ENCODE measurements at places on chromosomes 2 and 18.

- H3K4me1 ChIP-seq = no peaks in the 10 kb centered on the region
- H3K4me3 ChIP-seq = no peak overlapping the region
- H3K27ac ChIP-seq = no peak overlapping the region
- DNase-seq = no peak
Observed at GRCh38 chr18:14928396-14928795, 180.4 kb downstream of the ANKRD30B start.

DNA sequence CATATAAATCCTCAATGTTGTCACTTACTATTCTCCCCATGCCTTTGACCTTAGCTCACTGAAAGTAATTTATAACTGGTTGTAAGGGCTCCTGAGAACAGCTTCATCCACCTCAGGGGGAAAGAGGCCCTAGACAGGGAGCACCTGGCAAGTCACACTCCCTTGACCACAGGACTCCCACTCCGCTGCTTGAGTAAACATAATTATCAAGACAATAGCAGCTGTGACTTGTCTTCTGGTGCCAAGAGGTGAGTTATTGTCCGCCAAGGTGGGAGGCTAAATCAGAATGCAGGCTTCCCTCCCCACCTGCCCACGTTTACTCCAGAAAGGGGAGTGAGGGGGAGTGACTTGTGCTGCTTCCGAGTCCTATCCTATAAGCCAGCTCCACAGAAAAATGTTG is 230.6 kb upstream of the LRATD1 start:
- H3K4me1 ChIP-seq = no peaks in the 10 kb centered on the region
- no peak overlapping the region for H3K27ac ChIP-seq
- no peak overlapping the region for H3K4me3 ChIP-seq
- H3K36me3 ChIP-seq = no peaks in the 10 kb centered on the region

DNA sequence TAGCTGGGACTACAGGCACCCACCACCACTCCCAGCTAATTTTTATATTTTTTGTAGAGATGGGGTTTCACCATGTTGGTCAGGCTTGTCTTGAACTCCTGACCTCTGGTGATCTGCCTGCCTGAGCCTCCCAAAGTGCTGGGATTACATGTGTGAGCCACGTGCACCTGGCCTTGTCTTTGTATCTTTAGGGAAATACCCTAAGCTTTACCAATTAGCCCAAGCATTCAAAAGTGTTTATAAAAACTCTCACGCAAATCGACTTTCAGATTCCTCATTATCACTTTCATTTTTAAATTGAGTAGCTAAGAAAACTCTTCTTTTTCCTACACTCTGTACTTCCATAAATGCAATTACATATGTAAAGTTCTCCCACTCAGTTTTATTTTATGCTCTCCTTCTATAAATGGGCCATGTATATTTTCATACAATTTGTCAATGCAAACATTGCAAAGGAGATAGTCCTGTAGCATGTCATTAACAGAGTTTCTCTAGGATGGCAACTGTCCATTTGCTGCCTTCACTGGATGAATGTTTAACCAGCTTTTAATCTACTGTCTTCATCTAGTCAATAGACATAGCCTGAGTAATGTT is 326.2 kb upstream of the LRATD1 start:
- H3K27ac ChIP-seq = no peak overlapping the region
- no peaks in the 10 kb centered on the region for H3K27me3 ChIP-seq
- H3K4me1 ChIP-seq = no peaks in the 10 kb centered on the region
- no peaks in the 10 kb centered on the region for H3K36me3 ChIP-seq
- no peak overlapping the region for H3K4me3 ChIP-seq
- DNase-seq = no peak

DNA sequence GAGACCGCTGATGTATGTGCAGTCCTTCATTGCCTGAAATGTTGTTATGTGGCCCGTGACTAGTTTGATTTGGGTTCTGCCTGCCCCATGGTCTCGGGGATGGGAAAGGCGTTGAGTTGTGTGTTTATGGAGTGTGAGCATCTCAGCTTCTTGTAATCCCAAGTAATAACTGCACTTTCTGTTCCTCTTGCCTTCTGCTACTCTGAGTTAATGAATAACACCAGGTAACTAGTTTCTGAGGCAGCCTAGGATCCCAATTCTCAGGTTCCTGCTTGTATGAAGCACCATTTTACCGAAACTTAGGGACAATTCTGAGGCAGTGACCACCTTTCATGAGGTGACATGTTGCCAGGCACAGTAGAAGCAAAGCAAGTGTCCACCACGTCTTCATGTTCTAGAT is 170.0 kb downstream of the ALK start:
- no peaks in the 10 kb centered on the region for H3K27me3 ChIP-seq
- H3K4me3 ChIP-seq = no peak overlapping the region
- no peak overlapping the region for H3K27ac ChIP-seq
- DNase-seq = no peak
- no peaks in the 10 kb centered on the region for H3K36me3 ChIP-seq

DNA sequence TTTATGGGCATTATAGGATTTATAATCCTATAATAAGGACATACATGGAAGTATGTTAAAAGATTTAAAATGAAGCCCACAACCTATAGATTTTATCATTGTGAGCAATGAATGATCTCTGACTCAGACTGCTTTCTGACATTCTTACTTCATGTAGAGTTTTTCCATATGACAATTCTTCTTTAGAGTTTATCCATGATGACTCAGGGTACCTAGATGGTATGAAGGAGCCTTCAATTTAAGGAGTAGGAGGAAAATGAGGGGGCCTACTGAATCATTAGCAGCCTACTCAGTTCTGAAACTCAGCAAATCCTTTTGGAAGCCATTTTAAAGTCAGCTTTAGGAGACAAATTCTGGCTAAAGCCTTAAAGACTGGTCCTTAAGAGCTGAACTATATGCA is 10.4 kb downstream of the PELI1 start:
- peaks cover 7% of the 10 kb centered on the region for H3K4me1 ChIP-seq
- peak; percentile 69 for DNase-seq
- no peak overlapping the region for H3K4me3 ChIP-seq

DNA sequence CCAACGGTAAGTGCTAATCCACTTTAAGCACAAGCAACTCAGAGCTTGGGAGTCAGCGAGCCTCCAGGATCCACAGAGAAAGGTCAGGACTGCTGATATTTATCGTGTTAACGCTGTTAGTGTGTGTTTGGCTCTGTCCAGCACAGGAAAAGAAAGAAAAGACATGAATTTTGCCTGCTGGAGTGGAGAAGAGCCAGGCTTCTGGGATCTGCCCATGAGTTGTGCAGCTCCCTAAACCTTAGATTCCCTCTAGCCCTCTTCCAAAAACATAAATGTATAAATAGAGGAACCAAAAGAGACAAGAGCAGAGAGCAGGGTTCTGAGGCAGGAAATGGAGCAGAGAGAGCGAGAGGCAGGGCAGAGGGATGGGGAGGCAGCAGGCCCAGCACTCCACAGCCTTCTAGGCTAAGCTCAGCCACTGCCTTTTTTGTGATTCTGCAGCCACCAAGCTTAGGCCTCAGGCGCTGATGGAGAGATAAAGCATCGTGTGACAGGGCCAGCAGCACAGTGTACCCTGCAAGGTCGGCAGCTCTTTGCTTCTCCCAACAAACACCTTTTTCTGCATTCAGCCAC is 14.5 kb upstream of the MAT2A start:
- H3K27ac ChIP-seq = no peak overlapping the region
- H3K4me1 ChIP-seq = no peaks in the 10 kb centered on the region
- peaks cover 3% of the 10 kb centered on the region for H3K27me3 ChIP-seq
- H3K36me3 ChIP-seq = no peaks in the 10 kb centered on the region

- no peak for DNase-seq
- H3K36me3 ChIP-seq = peaks cover 66% of the 10 kb centered on the region
Observed at GRCh38 chr2:181900007-181900651, 8.6 kb downstream of the ITPRID2 start.

DNA sequence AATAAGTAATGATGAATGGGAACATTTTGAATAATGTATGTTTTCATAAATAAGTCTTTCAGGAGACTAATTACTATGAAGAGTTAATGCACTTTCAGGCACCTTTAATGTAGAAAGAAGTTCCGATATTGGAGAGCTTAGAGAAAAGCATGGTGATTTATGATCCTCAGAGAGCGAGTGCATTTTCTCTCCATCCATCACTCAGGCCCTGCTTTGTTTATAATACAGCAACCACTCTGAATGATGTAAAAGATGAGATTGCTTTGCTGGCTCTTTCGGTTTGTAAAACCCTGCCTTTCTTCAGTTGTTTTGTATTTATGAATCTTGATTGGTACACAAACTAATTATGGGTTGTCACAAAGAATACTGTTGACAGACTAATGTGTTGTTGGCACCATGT is 132.0 kb downstream of the NYAP2 start:
- no peaks in the 10 kb centered on the region for H3K36me3 ChIP-seq
- H3K27ac ChIP-seq = no peak overlapping the region
- no peaks in the 10 kb centered on the region for H3K4me1 ChIP-seq
- DNase-seq = no peak

DNA sequence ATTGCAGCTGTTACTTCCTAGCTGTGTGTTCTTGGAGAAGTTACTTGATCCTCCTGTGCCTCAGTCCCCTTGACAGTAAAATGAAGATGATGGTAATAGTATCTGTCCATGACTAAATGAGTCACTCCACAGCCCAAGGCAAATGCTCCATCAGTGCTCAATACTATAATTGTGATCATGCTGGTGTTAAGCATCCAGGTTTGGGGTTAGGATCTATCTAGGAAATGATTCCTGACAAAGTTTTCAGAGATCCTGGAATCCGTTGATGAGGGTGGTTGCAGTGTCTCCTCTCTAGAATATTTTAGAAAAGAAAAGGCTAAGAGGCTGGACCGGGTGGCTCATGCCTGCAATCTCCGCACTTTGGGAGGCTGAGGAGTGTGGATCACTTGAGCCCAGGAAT is 2.7 kb upstream of the PRELID3A start:
- no peaks in the 10 kb centered on the region for H3K36me3 ChIP-seq
- H3K27ac ChIP-seq = no peak overlapping the region
- H3K4me1 ChIP-seq = peaks cover 26% of the 10 kb centered on the region
- no peak for DNase-seq
- H3K27me3 ChIP-seq = no peaks in the 10 kb centered on the region

- no peak for DNase-seq
- no peaks in the 10 kb centered on the region for H3K27me3 ChIP-seq
- no peak overlapping the region for H3K4me3 ChIP-seq
- no peak overlapping the region for H3K27ac ChIP-seq
- H3K4me1 ChIP-seq = no peaks in the 10 kb centered on the region
Observed at GRCh38 chr2:32838949-32839348, 107.8 kb upstream of the LTBP1 start.

- H3K4me1 ChIP-seq = no peaks in the 10 kb centered on the region
- no peak overlapping the region for H3K27ac ChIP-seq
- DNase-seq = no peak
- no peaks in the 10 kb centered on the region for H3K27me3 ChIP-seq
- H3K4me3 ChIP-seq = no peak overlapping the region
- H3K36me3 ChIP-seq = no peaks in the 10 kb centered on the region
Observed at GRCh38 chr2:8238521-8239230, 443.2 kb upstream of the ID2 start.

GRCh38 chr2:107168141-107168540 is 282.2 kb upstream of the ST6GAL2 start:
- H3K27me3 ChIP-seq = no peaks in the 10 kb centered on the region
- no peaks in the 10 kb centered on the region for H3K4me1 ChIP-seq

- H3K36me3 ChIP-seq = peaks cover 79% of the 10 kb centered on the region
- no peak overlapping the region for H3K4me3 ChIP-seq
- DNase-seq = no peak
- H3K4me1 ChIP-seq = no peaks in the 10 kb centered on the region
Observed at GRCh38 chr2:101874069-101874468, 117.7 kb upstream of the IL1R2 start.

- H3K27ac ChIP-seq = no peak overlapping the region
- peaks cover 9% of the 10 kb centered on the region for H3K27me3 ChIP-seq
- no peaks in the 10 kb centered on the region for H3K36me3 ChIP-seq
- no peak for DNase-seq
- H3K4me3 ChIP-seq = no peak overlapping the region
Observed at GRCh38 chr2:71220743-71221142, 6.2 kb downstream of the PAIP2B start.

DNA sequence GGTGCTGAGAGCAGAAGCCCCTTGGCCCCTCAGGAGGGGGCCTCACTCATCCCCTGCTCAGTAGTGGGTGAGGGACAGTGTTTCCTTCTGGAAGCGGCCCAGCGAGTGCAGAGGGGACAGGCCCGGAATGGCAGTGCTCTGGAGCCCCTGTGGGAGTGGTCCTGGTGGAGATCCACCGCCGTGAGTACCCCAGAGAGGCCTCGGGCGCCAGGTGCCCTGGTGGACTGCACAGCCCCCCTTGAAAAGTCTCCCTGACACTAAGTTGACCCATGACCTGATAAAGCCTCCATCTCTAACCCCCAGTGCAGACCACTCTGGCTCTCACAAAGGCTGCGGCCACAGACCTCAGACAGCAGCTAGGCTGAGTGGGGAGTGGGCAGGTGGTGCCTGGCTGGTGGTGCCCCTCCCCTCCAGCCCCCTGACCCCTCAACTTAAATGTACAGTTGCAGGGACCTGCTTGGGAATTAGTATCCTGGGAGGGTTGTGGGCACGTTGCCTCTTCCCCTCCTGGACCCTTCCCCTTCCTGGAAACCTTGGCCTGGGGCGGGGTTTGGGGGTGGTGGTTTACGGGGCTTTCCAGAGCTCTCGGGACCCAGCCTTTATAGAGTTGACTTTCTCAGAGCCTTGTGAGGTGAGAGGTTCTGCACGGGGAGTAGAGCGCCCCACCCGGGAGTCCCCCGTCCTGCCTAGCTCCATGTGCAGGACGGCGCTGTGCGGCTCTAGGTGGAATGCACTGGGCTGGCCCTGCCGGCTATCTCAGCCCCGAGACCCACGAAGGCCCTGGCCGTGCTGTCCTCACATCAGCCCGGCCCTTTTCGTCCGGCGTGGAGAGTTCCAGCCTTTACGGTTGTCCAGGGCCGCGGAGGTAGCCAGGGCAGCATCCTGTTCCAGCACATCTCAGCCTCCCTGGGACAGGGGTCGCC is 62.7 kb downstream of the RTP5 start:
- no peaks in the 10 kb centered on the region for H3K36me3 ChIP-seq
- H3K27ac ChIP-seq = no peak overlapping the region
- DNase-seq = no peak
- no peaks in the 10 kb centered on the region for H3K4me1 ChIP-seq

- peaks cover 6% of the 10 kb centered on the region for H3K4me1 ChIP-seq
- no peak for DNase-seq
- H3K4me3 ChIP-seq = no peak overlapping the region
- H3K27ac ChIP-seq = no peak overlapping the region
Observed at GRCh38 chr2:102239344-102239743, 52.5 kb downstream of the IL1RL2 start.

DNA sequence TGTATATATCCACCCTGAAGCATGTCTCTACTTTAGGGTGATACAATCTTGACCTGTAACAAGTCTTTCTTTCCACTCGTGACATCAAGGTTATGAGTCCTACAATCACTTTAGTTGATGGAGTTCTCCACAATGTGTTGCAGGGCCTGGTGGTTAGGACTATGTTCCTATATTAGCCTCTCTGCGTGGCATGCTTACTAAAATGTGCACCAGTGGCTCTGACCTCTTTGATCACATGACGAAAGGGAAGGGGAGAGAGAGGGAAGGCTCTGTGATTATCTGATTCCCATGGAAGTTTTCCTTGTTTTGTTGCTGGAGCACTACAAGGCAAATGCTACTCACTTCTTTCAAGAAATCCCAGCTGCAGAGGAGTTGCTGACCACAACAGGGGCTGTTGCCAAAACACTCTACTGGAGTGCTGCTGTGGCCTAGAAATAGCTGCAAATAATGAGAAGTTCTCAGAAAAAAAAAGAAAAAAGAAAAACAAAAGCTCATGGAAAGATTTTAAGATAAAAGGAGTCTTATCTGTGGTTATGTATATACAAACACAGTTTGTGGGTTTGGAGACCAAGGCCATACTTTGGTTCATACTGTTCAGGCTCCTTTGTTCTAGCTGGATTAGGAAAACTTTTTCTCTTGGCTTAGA is 272.8 kb upstream of the MMADHC start:
- H3K4me1 ChIP-seq = peaks cover 18% of the 10 kb centered on the region
- H3K27me3 ChIP-seq = no peaks in the 10 kb centered on the region
- peak overlapping the region; percentile 36 for H3K27ac ChIP-seq
- no peaks in the 10 kb centered on the region for H3K36me3 ChIP-seq

- no peaks in the 10 kb centered on the region for H3K36me3 ChIP-seq
Observed at GRCh38 chr2:230893841-230894781, 29.4 kb downstream of the ITM2C start.
